ENCODE measurements at places on chromosomes 2 and 18. TPM values are rescaled to one million over a fixed set of nuclear protein-coding genes. Genes with fewer than 3 reads are reported as not detected.

UGT1A10 gene
- total RNA-seq: not detected

PRKAG3 gene
- not detected for total RNA-seq

CD207 gene
- total RNA-seq: under 0.01 TPM

UGT1A4 gene
- not detected for total RNA-seq
